Kidney epithelial cell (primary cell): ENCODE measurements at places on chromosomes 16 and 17.

- peak; percentile 34 for DNase-seq
These were observed 30.6 kb downstream of the CDRT15 start for GRCh38 chr17:14205992-14206461.

DNA sequence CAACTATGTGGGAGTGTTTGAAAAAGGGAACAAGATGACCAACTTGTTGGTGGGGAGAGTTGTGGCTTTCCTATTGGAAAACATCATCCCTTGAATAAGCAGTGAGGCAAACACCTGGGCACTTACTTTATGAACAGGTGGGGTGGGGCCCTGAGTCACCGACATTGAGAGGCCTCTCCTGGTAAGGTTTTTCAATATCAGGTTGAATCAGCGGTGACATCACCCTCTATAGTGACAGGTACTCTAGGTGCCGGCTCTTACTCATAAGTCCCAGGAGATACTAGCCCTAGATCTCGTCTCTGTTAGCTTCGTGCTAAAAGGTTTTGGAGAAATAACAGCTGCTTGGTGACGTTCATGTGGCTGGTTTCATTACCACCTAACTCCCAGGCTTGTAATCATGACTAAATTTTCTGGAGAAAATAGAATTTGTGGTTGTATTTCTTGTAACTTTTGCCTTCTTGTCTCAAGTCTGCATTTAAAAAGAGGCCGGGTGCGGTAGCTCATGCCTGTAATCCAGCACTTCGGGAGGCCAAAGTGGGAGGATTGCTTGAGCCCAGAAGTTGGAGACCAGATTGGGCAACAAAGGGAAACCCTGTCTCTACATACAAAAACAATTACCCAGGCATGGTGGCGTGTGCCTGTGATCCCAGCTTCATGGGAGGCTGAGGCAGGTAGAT is 19.3 kb downstream of the CDH1 start:
- DNase-seq: peak; percentile 75

GRCh38 chr17:2089021-2089422 is 34.1 kb downstream of the HIC1 start:
- no peak for DNase-seq

DNA sequence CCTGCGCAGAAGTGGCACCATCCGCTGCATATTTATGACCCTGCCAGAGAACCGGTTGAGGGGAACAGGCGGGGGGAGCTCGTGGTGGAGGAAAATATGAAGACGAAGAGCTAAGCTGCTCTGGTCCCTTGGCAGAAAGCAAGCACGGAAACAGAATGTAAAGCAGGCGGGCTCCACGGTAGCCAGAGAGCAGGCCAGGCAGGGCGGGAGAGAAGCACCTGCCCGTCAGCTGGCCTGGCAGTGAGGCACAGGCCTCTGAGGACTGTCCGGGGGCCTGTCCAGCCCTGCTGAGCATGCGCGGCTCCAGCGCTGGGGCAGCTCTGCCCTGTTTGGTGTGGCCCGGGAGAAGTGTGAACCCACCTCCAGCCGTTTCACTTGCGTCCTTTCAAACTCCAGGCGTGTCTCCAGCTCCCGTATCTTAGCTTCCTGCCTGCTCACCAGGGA is 46.7 kb downstream of the PIPOX start:
- DNase-seq: no peak

GRCh38 chr17:33506889-33507650 is 214.0 kb upstream of the ASIC2 start:
- no peak for DNase-seq

DNA sequence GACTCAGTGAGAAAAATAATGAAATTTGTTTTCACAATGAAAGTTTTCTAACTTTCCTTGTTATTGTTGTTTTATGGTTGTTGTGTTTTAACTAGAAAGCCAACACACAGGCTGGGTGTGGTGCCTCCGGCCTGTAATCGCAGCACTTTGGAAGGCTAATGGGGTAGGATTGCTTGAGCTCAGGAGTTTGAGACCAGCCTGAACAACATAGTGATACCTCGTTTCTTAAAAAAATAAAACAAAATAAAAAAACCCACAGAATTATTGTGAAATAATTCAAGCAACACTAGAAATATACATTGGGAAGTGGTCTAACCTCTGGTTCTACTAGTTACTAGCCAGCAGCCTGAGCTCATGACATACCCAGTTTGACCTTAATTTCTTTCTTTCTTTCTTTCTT is 630 bp downstream of the MILR1 start:
- DNase-seq: no peak

- DNase-seq: no peak
These were observed 17.5 kb downstream of the COG7 start for GRCh38 chr16:23435500-23435899.

- DNase-seq: no peak
These were observed 4.2 kb downstream of the NDUFAF8 start for GRCh38 chr17:81243333-81243664.

DNA sequence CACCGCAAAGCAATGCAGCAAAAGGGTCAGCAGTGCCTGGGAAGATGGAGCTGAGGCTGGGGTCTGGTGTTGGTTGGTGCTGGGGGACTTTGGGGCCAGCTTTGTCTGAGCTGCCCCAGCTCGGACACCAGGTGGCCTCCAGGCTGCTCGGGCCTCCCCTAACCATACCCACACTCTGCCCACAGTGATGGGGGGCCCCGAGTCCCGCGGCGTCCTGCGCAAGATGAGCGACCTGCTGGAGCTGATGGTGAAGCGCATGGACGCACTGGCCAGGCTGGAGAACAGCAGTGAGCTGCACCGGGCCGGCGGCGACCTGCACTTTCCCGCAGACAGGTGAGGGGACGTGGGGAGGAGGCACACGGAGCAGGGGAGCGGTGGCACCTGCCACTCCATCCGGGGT is 13.8 kb downstream of the MGAT5B start:
- no peak for DNase-seq

GRCh38 chr17:78214016-78214705 is at the start of gene BIRC5:
BIRC5 (plus strand) TSS chr17:78214253; CDS start chr17:78214317, 64 bp downstream.
- peak; percentile 26 for DNase-seq

- peak; percentile 67 for DNase-seq
These were observed 12.4 kb downstream of the STX1B start for GRCh38 chr16:30997725-30998711.

DNA sequence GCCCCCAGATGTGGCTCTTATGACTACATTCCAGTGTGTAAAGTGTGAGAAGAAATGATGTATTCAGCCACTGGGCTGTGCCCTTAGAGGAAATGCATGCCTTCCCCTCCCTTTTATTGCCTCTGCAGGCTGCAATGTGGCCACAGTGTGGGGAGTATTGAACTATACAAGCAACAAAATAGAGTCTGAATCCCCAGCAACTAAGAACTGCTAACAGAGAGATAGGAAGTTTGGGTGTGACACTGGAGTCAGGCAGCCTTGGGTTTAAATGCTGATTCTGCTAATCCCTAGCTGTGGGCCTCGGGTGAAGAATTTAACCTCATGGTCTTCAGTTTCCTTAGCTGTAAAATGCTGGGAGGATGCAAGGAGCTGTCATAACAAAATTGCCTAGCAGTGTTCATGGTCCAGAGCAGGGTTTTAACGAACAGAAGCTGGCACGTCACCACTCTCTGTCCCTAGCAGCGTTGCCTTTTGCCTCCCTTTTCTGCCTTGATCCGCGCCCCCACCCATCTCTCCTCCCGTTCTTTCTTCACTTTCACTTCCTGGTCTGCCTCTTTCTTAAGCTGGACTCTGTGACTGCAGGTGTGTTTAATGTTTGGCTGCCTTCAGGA is 50.3 kb downstream of the KPNA2 start:
- no peak for DNase-seq

DNA sequence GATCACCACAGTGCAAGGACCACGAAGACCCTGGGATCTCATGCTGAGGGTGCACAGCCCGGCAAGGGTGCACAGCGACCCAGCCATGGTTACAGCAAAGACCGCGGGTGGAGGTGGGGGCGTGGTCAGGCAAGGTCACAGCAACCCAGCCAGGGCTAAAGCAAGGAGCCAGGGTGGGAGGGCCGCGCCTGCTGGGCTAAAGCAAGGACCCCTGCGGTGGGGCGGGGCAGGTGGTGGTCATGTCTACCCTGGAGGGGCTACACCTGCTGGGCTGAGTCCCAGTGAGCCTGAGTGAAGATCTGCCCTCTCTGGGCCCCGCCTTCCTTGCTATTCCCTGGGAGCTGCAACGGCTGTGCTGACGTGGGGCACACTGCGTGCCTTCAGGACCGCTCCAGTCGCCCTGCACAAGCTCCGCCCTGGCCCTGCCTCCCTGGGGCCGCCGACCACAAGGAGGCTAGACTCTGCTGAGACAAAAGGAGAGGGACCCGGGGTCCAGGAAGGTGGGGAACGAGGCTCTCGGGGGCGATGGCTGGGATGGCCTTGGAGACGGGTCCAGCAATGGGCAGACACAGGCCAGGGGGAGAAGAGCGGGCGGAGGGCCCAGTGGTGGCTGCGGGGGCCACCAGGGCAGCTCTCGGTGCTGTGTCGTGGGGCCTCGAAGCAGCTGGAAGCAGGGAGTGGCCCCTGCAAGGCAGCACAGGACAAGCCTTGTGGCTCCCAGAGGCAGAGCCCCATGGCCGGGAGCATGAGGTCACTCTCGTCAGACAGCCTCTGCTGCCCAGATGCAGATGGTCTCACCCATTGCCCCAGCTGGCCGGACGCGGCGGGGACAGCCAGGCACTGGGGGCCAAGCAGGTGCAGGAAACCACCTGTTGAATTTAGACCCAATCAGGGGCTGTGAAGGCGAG is 52.8 kb downstream of the CBFA2T3 start:
- no peak for DNase-seq

GRCh38 chr16:704552-705380 is 835 bp downstream of the FBXL16 start:
- no peak for DNase-seq

DNA sequence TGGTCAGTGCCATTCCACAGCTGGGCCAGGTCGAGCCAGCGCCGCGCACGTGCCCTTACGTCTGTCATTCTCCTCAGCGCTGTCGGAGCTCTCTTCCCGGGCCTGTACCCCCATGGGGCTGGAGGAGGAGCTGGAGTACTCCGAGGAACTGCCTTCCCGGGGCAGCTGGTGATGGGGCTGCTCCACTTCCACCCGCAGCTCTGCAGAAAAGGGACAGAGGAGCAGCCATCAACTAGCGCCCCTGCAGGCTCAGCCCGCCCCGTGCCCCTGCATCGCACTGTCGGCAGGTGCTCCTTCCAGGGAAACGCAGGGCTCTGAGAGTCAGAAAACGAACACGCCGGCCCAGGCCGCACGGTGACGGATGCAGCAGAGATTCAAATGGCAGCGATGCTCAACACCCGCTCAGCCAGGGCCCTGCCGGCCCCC is 20.9 kb downstream of the MAP1LC3B start:
- DNase-seq: no peak

- no peak for DNase-seq
These were observed 4.8 kb downstream of the TMEM170A start for GRCh38 chr16:75459691-75460090.

DNA sequence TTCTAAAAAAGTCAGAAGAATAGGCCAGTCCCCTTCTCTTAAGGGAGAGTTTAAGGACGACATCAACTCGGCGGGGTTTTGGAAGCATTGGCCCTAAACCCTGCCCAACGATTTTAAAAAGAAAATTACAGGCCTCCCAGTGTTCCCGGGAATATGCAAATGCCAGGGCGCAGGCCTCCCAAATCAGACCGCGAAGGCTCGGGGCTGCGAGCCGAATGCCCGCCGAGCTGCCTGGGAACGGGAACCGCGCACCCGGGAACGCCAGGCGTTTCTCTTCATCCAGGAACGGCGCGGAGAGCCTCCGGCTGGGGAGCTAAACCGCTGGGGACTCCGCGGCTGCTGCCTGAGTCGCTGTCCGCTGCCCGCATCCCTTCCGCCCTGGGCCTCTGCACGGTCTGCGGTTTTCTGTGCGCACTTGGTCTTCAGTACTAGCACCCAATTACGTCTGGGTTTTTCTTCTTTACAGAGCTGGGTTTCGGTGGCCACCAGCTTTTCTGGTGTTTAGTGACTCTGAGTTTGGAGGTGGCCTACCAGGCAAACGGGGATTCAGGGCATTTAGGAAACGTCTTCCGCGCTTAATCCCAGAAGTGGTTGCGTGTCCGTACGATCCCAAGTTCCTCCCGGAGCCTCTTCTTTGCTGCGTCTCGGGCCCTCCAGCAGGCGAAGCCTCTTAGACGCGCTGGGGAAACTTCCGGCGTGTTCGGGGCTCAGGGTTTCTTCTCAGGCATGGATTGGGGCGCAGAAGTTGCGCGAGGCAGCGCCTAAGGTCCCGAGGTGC is 5.7 kb downstream of the IRX5 start:
- DNase-seq: no peak

DNA sequence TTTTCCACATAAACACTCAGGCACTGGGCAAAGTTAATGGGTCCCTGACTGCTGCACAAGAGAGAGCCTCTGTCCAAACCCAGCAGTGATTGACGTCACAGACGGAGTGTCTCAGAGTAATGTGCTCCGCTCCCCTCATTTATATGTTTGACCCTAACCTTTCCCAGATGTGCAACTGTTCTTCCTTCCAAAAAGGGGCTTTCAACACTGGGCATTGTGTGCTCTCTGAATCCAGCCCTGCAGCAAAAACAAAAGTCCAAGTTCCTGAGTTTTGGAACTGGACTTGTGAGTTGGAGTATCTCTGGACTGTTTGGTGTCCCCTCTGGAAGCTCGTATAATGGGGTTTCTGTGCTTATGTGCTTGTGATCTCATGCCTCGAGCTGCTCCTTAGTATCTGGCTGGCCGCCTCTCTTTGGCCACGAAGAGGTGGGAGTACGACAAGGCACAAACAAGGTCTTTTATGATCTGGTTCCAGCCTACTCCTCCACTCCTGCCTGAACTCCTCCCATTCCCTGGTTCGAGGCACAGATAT is 76.4 kb upstream of the SMIM36 start:
- DNase-seq: no peak

- no peak for DNase-seq
These were observed 56.7 kb downstream of the CFDP1 start for GRCh38 chr16:75376475-75377161.

GRCh38 chr16:85689285-85689949 is 663 bp upstream of the GINS2 start:
- no peak for DNase-seq

- no peak for DNase-seq
These were observed 7.3 kb downstream of the CTRL start for GRCh38 chr16:67924140-67924906.

GRCh38 chr16:12318661-12319427 is 342.3 kb downstream of the SNX29 start:
- DNase-seq: peak; percentile 81

- no peak for DNase-seq
These were observed 5.6 kb upstream of the GGA2 start for GRCh38 chr16:23515881-23516280.

GRCh38 chr16:1945559-1946391 is 2.8 kb upstream of the MSRB1 start:
- no peak for DNase-seq

- no peak for DNase-seq
These were observed 276.0 kb downstream of the GRIN2A start for GRCh38 chr16:9906218-9906617.

- no peak for DNase-seq
These were observed 34.7 kb downstream of the CCDC57 start for GRCh38 chr17:82177761-82178498.

DNA sequence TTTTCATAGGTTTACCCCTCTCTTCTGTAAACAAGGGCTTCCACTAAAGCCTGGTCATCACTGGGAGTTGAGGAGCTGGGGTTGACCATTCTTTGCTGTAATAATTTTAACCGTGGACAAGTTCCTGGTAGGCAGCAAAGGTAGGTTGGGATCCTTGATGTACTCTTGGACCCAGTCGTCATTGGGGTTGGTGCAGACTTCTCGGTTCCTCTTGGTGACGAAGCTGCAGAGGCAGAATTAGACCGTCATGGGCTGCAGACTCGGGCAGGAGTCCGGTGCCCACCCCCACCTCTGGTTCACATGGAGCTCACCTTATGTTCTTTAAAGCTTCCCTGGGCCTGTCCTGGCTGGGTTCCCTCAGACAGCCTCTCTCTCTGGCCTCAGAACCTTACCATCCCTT is 3.8 kb downstream of the CCL16 start:
- DNase-seq: no peak

- no peak for DNase-seq
These were observed 949 bp upstream of the GSPT1 start for GRCh38 chr16:11916524-11917285.
